RWPE1 (cell line): ENCODE measurements at places on chromosomes 11 and 22.

GRCh38 chr11:118129471-118130172 is 23.0 kb downstream of the SCN4B start:
- no peak for DNase-seq

GRCh38 chr11:11958403-11959231 is 49.8 kb downstream of the DKK3 start:
- DNase-seq, result no peak

DNA sequence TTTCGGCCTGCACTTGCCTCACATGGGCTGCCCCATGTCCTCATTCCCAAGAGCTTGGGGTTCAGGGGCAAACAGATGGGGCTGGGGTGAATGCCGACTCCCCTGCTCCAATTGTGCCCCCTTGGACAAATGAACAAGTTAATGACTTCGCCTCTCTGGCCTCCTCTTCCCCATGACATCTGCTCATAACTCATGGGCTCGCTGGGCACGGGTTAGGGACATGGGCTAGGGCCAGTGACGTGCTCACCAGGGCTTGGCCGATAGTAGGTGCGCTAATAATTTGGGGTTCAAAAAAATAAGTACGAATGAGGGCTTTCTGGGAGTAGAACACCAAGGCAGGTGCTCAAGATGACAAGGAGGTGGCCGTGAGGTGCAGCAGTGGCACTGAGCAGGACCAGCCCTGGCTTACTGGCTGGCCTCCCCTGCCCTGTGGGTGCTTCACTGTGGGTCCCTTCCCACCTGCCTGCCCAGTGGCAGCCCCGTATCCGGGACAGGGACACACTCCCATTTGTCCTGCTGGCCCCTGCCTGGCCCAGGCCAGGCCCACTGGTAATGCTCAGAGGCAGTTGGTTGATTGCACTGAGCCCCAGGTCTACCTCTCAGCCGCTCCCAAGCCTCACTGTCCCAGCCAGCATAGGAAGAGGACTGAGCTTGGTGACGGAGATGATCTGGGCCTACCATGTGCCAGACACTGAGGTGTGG is 12.3 kb downstream of the CBX6 start:
- no peak for DNase-seq

GRCh38 chr22:17964156-17964555 is 60.2 kb downstream of the MICAL3 start:
- no peak for DNase-seq

DNA sequence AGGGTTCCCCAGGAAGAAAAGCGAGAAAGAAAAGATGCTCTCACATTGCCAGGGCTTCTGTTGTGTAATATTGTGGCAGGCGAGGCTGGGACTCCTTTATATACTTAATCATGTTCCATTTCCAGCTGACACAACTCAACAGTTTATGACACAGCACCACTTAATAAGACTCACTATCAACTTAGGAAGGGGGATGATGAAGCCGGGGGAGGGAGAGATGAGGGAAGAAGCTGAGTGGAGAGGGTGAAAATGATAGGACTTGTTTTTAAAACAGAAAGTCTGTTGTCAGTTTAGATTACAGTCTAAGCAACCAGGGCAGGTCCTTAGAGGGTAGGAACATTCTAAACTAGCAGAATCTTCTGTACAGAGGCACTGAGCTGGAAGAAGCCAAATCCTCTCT is 397.0 kb downstream of the NXPE2 start:
- DNase-seq, result no peak

- no peak for DNase-seq
Measured at GRCh38 chr22:43396934-43397457, 14.8 kb upstream of the MPPED1 start.

- no peak for DNase-seq
Measured at GRCh38 chr11:93504110-93505095, 38.8 kb downstream of the SMCO4 start.

DNA sequence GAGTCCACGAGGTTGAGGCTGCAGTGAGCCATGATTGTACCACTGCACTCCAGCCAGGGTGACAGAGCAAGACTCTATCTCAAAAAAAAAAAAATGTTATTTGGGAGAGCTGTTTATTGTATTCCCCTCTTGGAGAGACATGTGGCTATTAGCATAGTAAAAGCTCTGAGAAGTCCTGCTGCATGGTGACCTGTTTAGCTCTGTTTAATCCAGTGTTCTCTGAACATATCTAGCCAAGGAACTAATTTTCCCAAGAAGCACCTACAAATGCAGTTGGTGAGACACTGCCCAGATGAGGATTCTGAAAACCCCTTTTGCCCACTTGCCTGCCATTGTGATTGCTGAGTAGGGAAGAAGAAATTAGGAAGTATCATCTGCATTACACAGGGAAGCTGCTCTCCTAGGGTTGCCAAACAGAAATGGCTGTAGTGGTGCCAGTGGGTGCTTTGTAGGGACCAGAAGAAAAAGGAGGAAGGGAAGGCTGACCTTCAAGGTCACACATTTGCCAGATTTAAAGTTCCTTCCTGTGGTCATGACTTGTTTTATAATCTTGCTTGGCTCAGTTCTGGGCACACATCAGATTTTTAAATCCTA is 15.7 kb downstream of the TIMP3 start:
- DNase-seq, result no peak

- peak; percentile 85 for DNase-seq
Measured at GRCh38 chr22:26894766-26895485, 237.5 kb downstream of the MIAT start.

GRCh38 chr22:49234459-49234858 is 593.2 kb downstream of the BRD1 start:
- DNase-seq, result no peak

- no peak for DNase-seq
Measured at GRCh38 chr22:46774253-46774979, 12.0 kb downstream of the TBC1D22A start.

DNA sequence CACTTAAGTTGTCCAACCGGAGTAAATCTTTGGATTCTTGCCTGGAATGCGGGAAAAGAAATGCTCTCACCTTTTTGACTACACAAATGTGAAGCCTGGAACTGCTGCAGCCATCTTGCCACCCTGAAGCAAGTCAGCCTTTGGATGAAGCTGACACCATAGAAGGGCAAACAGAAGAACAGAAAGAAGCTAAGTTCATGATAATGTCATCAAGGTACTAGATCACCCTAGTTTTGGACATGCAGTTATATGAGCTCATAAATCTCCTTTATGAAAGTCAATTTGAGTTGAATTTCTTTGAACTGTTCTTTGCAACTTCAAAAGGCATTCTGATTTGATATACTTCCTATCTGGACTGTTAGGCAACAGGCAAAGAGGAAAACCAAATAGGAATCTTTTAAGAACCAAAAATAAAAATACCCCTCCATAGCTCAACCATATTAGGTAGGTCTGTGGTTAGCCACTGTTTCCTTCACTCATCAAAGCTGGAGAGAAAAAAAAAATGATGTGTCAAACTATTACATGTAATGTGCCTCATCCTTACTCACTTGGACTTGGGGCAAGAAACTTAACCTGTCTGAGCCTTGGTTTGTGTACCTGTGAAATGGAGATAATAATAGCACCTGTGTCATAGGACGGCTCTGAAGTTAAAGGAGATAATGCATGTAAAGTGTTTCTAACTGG is 91.9 kb downstream of the WT1 start:
- no peak for DNase-seq

GRCh38 chr11:15843309-15843872 is 513.0 kb downstream of the SOX6 start:
- no peak for DNase-seq

- DNase-seq, result peak; percentile 60
Measured at GRCh38 chr22:38868886-38869381, 3.1 kb downstream of the CBX6 start.

- peak; percentile 63 for DNase-seq
Measured at GRCh38 chr22:50089682-50090411, at the start of gene MOV10L1. TSS of gene MOV10L1 (plus strand) at chr22:50090006. CDS start at chr22:50090089, 83 bp downstream.

DNA sequence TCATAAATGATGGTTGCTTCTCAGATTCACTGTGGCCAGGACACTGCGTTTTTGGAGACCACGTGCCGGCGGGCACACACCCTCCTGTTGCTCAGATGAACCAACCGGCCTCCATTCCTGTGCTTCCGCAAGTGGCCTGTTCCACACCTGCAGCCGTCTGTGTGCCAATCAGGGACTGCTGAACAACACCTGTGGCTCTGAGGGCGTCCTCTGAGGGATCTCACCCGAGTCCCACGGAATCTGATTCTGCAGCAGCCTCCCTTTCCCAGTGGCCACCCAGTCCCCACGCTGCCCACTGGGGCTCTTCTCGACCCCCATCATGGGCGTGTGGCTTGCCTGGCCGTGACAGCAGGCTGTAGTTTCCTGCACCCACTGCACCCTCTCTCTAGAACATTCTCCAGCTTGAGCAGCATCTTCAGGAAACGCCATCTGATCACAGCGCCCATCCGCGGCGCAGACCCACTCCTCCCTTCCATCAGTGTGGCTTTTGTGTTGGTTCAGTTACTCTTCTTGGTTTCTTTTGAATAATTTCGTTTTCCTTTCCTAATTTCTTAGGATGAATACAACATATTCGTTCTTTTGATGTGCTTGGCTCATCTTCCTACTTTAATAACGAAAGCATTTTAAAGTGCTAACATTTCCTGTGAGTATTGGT is 100.3 kb upstream of the SLC22A12 start:
- DNase-seq, result no peak

- no peak for DNase-seq
Measured at GRCh38 chr22:50672471-50673230, at the start of gene SHANK3. TSS of gene SHANK3 (plus strand) at chr22:50672823.

GRCh38 chr11:117495357-117495756 is 167.7 kb downstream of the CEP164 start:
- DNase-seq, result peak; percentile 39

DNA sequence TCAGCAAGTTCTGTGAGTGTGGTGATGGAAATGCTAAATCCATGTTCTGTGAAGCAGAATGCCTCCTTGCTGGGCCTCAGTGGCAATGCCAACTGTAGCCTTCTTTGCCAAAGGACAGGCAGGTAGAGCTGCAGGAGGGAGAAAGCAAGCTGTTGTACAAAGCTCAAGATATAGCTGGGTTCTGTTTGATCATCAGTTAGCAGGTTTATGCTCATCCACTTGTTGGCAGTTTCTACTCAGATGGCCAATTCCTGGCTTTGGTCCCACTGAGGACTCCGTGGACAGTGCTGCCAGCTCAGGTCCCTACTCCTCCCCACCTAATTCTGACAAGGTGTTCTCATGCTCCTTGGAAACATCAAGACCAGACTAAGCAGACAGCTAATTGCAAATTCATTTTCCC is 65.1 kb downstream of the PRSS23 start:
- no peak for DNase-seq

- DNase-seq, result no peak
Measured at GRCh38 chr11:125886997-125887372, 483 bp upstream of the HYLS1 start.

DNA sequence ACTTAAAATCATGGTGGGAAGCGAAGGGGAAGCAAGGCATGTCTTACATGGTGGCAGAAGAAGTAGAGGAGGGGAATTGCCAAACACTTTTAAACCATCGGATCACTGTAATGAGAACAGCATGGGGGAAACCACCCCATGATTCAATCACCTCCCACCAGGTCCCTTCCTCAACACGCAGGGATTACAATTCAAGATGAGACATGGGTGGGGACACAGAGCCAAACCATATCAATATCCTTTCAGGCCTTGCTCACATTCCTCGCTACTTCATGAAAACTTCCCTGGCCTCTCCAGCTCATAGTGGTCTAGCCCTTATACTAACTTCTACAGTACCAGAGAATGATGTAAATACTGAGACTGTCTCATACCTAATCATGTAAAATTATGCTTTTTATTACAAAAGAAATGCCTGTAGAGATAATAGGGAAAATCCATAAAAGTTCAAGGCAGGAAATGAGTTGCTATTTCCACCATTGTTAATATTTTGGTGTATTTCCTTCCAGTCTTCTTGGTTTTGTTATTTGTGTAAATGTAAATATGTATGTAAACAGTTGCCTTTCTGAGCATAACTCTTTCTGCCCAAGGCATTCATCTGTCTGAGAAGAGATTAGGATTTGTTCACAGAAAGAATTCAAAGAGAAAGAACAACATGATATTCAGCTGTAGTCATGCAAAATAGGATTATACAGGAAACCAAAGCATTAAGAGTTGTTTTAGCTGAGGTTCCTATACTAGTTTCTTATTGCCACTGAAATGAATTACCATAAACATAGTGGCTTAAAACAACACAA is 104.3 kb upstream of the LDLRAD3 start:
- no peak for DNase-seq

GRCh38 chr11:8098879-8099278 is 17.9 kb downstream of the TUB start:
- no peak for DNase-seq

DNA sequence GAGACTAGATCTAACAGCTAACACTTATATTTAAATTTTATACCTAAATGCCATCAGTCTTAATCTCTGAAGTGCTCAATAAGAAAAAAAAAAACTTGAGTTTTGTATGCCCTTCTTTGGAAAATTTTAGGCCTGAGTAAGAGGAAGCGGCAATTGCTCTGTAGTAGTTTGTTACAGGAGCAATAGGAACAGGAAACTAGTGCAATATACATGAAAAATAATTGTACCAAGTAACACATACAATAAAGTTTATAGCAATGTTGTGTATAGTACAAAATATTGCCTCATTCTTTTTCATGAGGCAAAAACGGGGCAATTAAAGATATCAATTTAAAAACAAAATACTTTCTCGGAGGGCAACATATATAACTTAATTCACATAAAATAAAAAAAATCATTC is 19.7 kb downstream of the OR5AK2 start:
- DNase-seq, result no peak

- no peak for DNase-seq
Measured at GRCh38 chr22:50183141-50183971, 2.4 kb upstream of the TRABD start.

GRCh38 chr11:128135451-128135850 is 451.9 kb downstream of the ETS1 start:
- DNase-seq, result peak; percentile 11

- DNase-seq, result no peak
Measured at GRCh38 chr22:31533374-31533773, 37.0 kb downstream of the SFI1 start.

DNA sequence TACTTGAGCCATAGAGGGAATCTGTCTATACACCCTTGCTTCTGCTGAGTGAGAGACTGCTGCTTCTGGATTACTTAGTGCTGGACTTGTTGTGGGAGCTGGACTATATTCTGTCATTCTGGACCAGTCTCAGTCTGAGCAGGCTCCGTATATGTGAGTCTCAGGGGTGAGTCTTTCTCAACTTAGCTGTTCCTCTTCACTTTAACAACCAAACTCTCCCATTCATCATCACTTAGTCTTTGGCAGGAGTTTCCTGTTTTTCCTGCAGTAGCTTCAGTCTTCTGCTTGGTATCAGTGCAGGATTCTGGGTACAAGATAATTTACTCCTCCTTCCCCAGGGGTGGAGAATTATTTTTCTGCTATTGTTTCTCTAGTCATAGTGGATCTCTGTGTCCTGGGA is 779.5 kb downstream of the METTL15 start:
- DNase-seq, result no peak
